ENCODE measurements at places on chromosomes 2 and 18.

GRCh38 chr2:195488567-195488966 is 168.5 kb upstream of the SLC39A10 start:
- no peak for DNase-seq

DNA sequence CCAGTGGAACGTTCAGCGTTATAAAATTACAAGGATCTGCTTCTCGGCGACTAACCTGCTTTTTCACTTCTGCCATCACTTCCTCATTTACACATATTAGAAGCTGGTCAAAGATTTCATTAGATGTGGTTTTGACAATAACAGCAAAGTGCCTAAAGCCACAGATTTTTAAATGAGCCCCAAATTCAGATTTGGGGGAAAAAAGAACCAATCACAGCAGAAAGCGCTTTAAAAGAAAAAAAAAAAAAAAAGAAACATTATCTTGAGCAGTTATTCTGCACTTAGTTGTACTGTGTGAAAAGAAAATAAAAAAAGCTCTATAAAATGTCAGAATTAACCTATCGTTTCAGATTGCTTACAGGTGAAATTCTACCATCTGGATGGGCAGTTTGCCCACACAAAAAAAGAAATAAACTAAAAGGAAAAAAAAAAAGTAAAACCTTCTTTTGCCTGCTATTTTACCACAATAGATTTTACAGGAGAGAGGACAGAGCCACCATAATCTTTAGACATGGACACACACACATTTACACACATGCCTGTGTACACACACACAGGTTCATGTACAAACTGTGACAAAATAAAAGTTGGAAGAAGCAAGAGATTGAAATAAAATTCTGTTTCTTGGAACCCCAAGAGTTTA is 167.2 kb downstream of the TCF4 start:
- no peak for DNase-seq

GRCh38 chr18:73136134-73136533 is 268.3 kb upstream of the NETO1 start:
- DNase-seq = peak; percentile 6

DNA sequence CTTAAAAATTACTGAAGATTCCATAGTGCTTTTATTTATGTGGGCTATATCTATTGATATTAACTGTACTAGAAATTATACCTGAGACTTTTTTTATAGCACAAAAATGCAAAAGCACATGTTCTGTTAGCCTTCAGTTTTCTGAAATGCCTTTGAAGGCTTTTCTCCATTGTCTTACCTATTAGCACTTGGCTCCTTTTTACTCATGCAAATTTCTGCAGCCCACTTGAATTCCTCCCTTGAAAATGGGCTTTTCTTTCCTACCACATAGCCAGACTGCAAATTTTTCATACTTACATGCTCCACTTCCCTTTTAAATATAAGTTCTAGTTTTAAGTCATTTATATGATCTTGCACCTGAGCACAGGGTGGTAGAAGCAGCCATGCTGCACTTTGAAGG is 453.0 kb upstream of the TRIB2 start:
- no peak for DNase-seq

DNA sequence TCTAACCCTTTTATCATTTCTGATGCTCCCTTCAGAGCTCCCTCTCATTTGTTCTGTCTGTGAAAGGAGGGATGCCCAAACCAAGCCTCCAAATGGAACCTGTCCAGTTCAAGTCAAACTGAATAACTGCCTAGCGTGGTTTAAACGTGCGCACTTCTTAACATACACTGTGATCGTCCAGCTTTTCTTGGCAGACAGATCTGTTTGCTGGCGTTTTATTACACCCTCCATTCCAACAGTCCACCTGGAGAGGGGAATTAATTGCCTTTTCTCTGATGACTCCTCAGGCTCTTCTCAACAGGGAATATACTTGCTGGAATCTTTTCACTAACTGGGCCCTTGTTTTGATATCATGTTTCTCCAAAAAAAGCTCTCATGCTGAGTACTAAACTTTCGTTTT is 379.2 kb upstream of the POU3F3 start:
- no peak for DNase-seq

GRCh38 chr2:8481463-8482009 is 200.3 kb upstream of the ID2 start:
- DNase-seq = no peak

- DNase-seq = no peak
Observed at GRCh38 chr2:45415534-45416123, 195.4 kb downstream of the SRBD1 start.

DNA sequence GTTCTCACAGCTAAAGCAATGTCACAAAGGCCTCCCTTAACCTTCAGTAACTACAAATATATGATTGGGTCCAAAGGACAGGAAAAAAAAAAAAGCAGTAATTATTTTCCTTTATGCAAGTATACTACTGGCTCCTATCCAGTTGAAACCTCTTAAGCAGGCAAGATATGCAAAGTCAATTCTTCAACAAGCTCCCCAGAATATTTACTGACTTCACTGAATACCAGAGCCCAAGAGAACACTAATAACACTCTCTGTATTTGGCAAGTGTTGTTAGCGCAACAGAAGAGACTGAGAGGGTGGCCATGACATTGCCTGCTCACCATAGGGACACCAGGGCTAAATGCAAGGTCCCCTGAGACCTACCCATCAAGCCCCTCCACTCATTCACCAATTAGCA is 74.5 kb downstream of the AP1S3 start:
- DNase-seq = no peak

DNA sequence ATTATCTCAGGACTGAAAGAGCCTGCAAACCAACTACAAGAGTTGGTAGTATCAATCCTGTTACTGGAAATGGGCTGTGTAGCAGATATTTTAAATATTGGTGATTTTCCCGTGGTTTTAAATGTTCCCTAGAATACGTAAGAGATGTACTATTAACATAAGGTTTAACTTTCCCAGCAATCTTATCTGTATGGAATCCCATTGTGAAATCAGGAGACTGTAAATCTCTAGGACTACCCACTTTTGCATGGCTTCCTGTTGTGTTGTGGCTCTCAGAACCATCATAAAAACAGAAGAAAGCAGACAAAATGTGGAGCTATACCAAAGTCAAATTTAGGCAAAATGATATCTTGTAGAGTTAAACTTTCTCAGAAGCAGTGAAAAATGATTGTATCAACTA is 641.5 kb upstream of the SETBP1 start:
- no peak for DNase-seq

GRCh38 chr18:78974115-78974761 is 5.4 kb upstream of the SALL3 start:
- DNase-seq = no peak

DNA sequence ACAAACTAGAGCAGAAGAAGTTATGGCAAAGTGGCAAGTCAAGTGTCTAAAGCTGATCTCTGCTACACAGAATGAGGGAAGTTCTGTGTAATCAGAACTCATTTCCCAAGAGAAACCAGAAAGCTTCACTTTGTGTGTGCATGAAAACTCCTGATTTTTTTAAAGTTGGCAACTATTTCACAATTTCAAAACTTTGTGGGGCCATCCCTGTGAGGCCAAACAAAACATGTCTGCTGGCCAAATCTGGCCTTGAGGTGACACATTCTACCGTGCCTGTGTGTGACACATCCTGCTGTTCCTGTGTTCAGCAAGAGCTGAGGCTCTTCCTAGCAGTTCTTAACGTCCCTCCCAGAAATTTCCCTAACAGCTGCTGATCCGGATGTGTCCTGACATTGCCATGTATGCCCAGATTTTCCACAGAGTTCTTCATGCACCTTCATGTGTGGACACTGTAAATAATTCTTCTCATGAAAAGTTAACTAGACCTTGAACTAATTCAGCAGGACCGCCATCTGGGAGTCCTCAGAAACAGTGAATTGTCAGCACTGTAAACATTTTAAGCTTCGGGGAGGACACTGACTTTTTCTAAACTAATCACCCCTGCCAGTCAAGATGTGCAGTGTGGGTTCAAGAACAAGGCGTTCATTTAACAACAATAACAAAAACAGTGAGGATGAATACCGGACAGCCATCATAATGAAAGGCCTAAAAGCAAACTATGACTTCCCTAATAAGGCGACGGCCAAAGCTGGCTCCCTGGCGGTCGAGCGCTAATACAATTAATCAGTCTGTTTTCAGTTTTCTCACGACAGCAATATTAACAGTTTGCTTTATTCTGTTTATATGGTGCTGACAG is 99.0 kb downstream of the PLEKHM3 start:
- peak; percentile 16 for DNase-seq

GRCh38 chr2:68819556-68819955 is 51.6 kb downstream of the BMP10 start:
- no peak for DNase-seq

- no peak for DNase-seq
Observed at GRCh38 chr2:181626671-181627070, 30.2 kb downstream of the CERKL start.

- no peak for DNase-seq
Observed at GRCh38 chr2:65729246-65729645, 296.8 kb upstream of the SPRED2 start.

- no peak for DNase-seq
Observed at GRCh38 chr18:8911408-8912340, 190.8 kb upstream of the NDUFV2 start.

GRCh38 chr18:61606759-61607158 is 273.5 kb downstream of the CDH20 start:
- peak; percentile 44 for DNase-seq

DNA sequence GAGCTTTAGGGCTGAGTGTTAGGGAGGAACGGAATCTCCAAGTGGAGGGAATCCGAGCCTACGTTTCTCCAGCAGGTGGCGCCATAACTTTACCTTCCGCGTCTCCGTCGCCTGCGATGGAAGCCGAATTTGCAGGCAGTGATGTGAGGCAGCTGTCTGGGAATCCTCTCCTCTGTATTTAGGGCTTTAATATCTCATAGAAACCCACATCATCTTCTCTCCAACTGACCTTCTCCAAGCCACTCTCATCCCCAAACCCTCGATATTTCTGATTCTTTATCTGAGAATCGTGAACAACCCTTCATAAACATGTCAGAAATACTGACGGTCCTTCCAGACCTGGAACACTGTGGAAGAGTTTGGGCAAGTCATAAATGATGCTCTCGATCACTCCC is 27.5 kb downstream of the SIX2 start:
- peak; percentile 44 for DNase-seq

- DNase-seq = peak; percentile 94
Observed at GRCh38 chr2:178522950-178523595, 42.8 kb downstream of the PLEKHA3 start.

DNA sequence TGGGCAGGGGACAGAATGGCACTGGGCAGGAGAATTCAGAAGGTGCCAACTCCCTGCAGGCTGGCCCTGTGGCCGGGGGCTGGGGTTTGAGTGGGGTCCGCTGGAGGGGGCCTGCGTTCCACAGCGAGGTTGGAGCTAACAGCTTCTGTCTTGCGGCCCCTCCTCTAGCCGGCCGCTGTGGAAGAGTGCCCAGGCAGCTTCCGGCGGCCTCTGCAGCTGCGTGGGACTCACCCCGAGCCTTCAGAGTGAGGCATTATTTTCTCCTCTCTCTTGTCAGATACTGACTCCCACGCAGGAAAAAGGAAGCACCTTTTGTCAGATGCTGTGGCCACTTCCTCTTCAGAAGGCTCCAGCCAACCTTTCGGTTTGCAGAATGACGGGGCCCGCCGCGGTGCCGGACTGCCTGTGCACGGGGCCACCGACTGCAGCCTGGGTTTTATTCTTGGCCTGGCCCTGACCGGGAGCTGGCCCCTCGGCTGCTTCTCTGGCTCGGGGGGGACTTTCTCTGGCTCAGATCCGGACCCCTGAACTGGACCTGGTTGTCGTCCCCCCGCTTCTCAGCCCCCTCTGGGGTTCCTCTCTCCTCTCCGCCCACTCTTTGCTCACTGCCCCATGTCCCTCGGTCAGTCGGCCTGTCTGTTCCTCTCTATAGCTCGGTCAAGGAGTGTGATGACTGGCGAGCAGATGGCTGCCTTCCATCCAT is 40.1 kb downstream of the ARHGAP25 start:
- no peak for DNase-seq

DNA sequence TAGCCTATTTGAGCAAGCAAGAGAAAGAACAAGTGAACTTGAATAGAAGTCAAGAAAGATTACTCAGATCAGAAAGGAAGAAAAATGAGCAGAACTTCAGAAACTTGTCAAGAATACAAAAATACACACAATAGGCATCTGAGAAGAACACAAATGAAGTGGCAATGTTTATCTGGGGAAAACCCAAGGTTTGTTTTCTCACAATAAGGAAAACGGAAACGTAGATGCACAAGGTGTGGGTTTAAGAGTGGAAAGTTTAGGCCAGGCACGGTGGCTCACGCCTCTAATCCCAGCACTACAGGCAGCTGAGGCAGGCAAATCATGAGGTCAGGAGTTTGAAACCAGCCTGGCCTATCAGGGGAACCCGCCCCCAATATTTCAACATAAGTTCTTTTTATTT is 159.5 kb upstream of the GYPC start:
- no peak for DNase-seq

GRCh38 chr18:321865-322467 is 54.1 kb upstream of the THOC1 start:
- peak; percentile 31 for DNase-seq

- no peak for DNase-seq
Observed at GRCh38 chr2:203580844-203581243, 45.7 kb upstream of the RAPH1 start.

DNA sequence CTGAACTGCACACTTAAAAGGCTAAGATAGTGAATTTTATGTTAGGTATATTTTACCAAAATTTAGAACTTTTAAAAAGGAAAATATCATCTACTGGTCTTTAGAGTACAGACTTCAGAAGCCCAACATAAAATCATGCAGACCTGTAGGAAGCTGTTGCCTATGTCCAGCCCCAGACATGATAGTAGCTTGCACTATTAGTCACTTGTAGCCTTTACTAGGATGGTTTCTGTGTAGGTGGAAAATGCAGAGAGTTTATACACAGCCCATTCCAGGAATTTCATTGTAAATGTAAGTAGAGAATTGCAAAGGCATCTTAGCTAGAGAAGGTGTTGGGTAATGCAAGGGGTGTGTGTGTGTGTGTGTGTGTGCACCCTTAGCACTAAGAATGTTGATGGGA is 640.2 kb downstream of the RNF144A start:
- DNase-seq = no peak

DNA sequence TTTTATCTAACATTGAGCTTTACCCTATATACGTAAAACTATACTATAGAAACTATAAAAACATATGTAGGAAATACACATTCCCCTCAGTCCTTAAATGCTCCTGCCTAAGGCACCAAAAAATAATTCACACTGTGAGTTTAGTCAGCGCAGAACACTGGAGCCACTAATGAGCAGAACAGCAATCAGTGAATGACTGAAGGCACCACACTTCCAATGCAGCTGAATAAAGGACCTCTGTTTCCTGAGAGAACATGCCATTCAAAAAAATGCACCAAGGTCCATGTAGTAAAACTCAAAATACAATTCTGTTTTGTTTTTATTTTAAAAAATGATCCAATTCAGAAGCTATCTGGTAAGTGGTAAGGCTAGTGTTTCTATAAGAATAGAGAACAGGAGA is 1280.6 kb upstream of the NRXN1 start:
- DNase-seq = no peak

GRCh38 chr2:124159166-124159565 is 134.1 kb downstream of the CNTNAP5 start:
- no peak for DNase-seq
